ENCODE measurements at places on chromosomes 6 and 20.

DNA sequence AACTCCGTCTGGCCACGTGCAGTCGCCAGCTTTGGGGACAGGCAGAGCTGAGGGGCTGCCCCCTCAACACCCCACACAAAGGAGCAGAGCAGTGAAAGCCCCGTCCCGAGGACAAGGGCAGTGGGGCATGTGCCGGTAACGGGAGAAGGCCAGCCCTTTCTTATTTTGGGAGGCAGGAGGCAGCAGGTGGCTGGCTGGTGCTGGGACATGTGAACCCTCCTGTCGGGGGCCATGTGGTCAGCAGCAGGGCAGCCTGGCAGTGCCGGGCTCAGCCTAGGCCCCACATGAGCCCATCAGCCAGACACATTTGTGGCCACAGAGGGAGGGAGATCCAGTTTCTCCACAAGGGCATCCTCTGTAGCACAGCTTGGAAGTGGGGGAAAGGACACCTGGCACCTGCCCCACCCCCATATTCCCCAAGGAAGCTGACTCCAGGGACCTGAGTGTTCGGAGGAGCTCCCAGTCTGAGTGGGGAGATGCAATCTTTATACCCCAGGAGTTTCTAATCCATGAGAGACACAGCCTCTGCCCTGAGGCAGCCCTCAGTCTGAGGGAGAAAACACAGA, 137.6 kb downstream of the MRPL14 start:
- no peak for DNase-seq

DNA sequence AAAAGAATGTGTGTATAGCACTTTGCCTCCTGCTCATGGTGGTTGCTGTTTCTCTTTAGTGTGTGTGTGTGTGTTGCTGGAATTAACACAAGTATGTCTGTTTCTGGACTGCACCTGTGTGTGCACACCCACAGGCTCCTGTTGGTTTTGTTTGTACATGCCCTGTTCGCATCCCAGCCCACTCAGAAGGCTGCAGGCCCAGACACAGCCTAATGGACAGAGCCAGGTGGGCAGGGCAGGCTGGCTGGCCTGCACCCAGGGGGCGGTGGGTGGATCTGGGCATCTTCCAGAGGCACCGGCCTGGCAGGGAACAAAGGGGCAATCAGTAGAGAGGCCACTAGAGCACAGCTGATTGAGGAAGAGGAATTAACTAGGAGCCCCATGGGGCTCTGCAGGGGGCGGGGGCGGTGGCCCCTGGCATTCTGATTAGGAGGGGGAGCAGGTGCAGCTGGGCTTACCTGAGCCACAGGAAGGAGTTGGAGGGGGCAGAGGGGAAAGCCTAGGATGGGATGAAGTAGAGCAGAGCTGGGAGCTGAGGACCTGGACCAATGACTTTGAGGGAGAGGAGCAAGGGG, 21.9 kb downstream of the CD40 start:
- no peak for DNase-seq

DNA sequence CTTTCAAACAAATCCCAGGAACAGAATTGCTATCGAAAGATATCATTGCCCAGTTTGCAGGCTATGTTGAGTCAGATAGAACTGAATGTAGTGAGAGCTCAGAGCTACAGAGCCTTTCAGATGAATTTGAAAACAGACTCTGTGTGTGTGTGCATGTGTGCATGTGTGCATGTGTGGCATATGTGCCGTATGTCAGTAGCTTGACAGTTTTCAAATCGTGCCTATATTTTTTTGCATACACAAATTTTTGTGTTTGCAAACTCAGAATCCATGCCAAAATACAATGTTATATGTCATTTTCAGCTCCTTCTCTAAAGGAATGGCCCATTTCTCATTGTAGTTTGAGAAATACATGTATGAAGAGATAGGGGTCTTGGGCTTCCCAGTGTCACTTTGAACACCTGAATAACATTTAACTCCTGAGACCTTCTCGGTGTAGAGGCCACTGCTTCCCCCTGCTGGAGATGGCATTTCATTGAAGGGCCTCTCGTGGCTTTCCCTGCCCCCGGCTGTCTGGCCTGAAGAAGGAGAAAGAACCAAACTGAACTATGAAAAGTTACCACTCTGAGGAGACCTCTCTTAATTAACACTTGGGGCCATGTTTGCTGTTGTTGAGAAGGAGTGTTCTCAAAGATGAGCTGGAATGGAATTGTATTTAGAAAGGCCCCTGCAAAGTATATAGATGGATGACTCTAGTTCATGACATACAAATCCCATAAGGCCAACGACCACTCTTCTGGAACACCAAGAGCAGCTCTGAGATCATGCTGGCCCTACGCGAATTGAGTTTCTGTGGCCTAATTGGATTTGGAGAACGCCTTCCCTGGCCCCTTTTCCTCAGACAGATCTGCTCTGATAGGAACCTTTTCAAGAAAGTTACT, 58.7 kb downstream of the VAPB start:
- peak; percentile 22 for DNase-seq

- DNase-seq: no peak
Measured at GRCh38 chr6:147366290-147366689, 142.2 kb upstream of the SAMD5 start.

DNA sequence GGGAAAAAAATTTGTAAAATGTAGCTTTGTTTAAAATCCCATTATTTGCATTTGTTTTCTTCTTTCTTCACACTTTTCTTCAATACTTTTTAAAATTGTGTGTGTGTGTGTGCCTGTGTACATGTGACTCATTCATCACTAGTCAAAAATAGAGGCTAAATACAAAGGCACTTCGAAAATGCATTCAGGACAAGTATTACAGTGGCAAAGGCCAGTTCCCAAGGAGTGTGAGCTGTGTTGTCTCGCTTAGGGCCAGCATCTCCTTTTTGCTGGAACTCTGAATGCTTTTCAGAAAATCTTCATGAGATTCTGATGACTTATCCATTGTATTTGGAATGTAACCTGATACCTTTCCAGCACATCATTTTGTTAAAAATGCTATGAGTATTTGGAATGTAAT, 288.5 kb upstream of the CNR1 start:
- no peak for DNase-seq

GRCh38 chr6:119075200-119075981, 3.1 kb downstream of the FAM184A start:
- no peak for DNase-seq

GRCh38 chr6:35544769-35545361, 32.2 kb upstream of the TULP1 start:
- no peak for DNase-seq

GRCh38 chr20:58433029-58433647, 44.1 kb downstream of the VAPB start:
- no peak for DNase-seq

DNA sequence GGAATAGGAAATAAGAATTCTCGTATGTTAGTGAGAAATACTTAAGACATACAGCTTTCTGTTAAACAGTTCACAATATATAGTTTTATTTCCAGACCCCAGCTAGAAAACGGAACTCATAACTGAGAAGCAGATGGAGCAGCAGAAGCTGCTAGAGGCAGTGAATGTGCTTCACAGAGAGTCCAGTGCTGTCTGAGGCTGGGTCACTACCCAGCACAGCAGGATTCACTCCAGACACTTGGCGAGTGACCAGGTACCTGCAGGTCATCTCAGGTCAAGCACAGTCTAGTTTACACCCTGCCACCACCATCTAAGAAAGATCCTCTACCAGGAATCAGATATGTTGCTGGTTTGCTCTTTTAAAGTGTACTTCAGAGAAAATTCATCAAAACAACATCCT, 243.1 kb upstream of the RAB32 start:
- DNase-seq: no peak
